ENCODE measurements at places on chromosomes 4 and X.

GRCh38 chr4:179472164-179472563 is 2029.9 kb upstream of the AGA start:
- DNase-seq, result no peak

- no peak for DNase-seq
Measured at GRCh38 chr4:83862471-83862870, 326.6 kb downstream of the GPAT3 start.

DNA sequence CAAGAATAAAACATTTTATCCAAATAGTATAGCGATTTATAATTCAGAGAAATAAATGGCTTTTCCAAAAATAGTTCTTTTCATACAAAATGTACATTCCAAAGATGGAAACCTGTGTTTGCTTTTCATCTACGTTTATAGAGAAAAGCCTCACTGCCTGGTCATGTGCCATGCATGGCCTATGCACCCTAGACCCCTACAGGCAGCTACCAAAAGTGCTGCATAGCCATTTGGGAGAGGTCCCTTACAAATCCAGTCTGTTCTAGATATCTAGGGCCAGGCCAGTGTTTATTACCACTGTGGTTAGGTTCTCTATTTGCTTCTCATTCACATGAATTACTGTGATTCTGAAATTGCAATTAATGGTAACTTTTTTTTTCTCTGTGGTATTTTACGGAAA is 17.2 kb downstream of the HMGB2 start:
- no peak for DNase-seq

DNA sequence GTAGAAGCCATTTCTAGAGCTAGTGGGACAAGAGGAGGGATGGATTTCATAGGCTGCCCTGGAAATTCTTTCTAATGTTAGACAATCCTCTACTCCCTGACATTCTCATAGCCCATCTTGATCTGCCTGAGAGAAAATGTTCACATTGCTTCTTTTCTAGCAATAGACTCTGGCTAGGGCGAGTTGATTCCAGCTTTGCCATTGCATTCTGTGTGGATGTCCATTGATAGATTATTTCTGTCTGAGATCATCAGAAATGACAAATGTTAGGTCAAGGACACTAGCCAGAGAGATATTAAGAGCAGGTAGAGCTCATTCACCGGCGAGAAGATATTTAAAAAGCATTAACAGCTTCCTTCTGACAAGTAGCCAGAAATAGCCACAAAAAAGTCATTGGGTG is 184.7 kb downstream of the LDB2 start:
- no peak for DNase-seq

DNA sequence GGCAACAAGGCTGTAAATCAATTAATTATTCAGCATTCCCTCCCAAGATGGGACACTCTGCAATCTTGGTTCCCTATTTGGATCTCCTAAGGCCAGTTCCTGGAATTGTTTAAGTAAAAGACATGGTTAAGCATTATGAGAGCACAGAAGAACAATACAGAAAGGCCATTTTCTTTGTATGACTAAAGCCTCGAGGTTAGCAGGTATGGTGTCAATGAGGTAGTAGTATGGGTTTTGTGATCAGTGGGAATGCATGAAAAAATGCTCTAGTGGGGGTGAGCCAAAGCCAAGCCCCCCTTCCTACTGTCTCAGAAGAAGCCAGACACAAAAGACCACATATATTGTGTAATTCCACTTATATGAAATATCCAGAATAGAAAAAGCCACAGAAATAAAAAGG is 61.7 kb upstream of the S100G start:
- no peak for DNase-seq

- DNase-seq, result no peak
Measured at GRCh38 chr4:109649872-109650271, 53.4 kb downstream of the CASP6 start.

- no peak for DNase-seq
Measured at GRCh38 chrX:104376937-104377336, 122.2 kb upstream of the ESX1 start.

DNA sequence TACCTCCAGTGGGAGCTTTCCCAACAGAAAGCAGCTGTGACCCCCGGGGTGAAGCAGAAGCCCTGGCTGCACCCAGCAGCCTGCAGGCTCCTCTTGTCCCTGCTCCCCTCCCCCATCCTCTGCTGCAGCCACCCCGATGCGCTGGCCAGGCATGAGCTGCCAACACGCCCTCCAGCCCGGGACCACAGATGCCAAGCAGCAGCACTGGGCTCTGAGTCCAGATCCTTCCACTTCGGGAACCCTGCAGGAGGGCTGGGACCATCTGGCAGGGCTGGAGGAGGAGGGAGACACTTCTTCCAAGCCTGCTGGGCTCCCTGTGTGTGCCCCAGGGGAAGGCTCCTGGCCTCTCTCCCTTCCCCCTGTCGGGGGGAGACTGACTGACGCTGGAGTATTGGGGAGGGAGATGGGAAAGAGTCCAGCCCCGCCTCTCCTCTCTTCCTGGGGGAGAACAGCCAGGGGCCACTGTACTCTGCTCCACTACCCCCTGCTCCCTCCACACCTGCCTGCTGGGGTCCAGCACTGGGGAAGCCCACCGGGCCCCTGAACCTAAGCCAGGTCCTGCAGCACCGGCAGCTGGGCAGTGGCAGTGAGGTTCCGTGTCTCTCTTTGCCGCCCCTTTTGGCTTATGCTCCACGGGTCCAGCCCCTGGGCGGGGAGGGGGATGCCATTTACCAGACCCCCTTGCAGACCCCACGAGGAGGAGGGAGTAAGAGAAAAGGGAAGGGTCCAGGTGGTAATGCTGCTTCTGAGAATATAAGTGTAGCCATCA is 55.7 kb downstream of the PPP2R2C start:
- no peak for DNase-seq

- DNase-seq, result no peak
Measured at GRCh38 chr4:156654410-156654809, 317.2 kb downstream of the PDGFC start.

DNA sequence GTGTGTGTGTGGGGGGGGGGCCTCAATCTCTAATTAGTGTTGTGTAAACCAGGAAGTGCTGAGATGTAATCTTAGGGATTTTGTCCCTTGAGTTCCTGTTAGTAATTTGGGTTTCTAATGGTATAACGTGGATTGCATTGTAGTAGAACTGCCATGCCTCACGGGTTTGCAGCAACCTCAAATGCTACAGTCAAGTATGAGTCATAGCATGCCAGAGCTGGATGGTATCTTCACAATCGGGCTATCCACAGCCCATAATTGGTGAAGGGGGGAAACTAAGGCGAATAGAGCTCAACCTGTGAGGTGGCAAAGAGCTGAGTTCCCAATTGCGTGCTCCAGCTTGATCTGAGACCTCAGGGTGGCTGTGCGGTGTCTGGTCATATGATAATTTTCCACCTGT is 2.2 kb upstream of the FMR1NB start:
- no peak for DNase-seq

GRCh38 chr4:168667921-168668320 is 171.1 kb downstream of the PALLD start:
- DNase-seq, result no peak

GRCh38 chr4:135269125-135269890 is 1067.7 kb upstream of the PABPC4L start:
- no peak for DNase-seq

GRCh38 chr4:167216783-167217182 is 17.5 kb downstream of the SPOCK3 start:
- no peak for DNase-seq

DNA sequence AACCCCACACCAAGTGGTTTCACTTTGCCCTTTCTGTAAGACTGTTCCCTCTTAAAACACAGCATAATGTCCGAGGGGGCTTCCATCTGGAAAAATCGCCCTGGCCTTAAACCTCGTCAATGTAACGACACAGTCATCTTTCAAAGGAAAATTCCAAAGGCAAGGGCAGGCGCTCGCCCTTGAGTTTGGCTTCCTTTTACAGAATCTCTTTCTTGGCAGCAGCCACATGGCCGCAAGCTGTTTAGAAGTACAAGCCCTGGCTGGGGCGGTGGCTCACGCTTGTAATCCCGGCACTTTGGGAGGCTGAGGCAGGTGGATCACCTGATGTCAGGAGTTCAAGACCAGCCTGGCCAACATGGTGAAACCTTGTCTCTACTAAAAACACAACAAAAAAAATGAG is 27.1 kb upstream of the GRPEL1 start:
- no peak for DNase-seq

- DNase-seq, result no peak
Measured at GRCh38 chrX:66914080-66914479, 275.2 kb upstream of the EDA2R start.

- DNase-seq, result no peak
Measured at GRCh38 chrX:122087341-122087740, 1039.9 kb downstream of the GLUD2 start.

- no peak for DNase-seq
Measured at GRCh38 chr4:181030961-181031360, 1212.2 kb upstream of the TENM3 start.

DNA sequence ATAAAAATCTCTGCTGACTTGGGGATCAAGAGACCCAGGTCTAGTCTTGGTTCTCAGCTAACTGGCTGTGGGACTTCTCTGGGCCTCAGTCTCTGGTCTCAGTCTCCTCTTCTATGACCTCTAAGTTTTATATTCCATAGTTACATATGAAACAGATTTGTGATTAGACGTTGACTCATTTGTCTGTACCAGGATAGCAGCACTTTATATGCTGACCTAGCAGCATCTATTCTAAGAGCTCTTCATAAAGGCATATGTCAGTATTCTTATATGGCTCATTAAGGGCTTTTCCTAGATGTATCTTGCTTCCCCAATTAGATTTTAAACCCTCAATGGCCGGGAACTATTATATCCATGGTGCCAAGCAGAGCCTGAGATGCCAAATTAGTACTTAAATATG is 12.7 kb downstream of the GRPR start:
- DNase-seq, result no peak

- no peak for DNase-seq
Measured at GRCh38 chr4:98939438-98939837, 10.5 kb upstream of the EIF4E start.

- DNase-seq, result no peak
Measured at GRCh38 chrX:47579537-47579936, 2.7 kb upstream of the TIMP1 start.

GRCh38 chrX:78754917-78755316 is 7.4 kb downstream of the LPAR4 start:
- DNase-seq, result no peak

- DNase-seq, result no peak
Measured at GRCh38 chr4:1478766-1479355, 72.6 kb upstream of the NKX1-1 start.

DNA sequence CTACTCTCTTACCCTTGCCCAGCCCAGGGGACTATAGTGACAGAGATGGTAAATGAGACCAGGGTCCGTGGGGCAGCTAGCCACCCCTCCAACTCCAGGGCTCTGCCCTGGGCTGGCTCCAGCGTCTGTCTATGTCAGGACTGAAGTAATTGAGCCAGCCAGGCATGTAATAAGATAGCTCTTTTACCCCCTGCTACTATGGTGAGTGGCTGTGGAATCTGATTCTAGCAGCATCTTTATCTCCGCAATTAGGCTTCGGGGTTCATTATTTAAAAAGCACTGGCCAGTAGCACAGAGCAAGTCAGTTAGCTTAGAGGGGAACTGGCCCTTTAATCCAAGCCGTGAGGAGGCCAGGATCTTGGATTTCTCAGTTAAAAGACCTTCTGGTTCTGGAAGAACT is 123.3 kb upstream of the RAI2 start:
- no peak for DNase-seq

DNA sequence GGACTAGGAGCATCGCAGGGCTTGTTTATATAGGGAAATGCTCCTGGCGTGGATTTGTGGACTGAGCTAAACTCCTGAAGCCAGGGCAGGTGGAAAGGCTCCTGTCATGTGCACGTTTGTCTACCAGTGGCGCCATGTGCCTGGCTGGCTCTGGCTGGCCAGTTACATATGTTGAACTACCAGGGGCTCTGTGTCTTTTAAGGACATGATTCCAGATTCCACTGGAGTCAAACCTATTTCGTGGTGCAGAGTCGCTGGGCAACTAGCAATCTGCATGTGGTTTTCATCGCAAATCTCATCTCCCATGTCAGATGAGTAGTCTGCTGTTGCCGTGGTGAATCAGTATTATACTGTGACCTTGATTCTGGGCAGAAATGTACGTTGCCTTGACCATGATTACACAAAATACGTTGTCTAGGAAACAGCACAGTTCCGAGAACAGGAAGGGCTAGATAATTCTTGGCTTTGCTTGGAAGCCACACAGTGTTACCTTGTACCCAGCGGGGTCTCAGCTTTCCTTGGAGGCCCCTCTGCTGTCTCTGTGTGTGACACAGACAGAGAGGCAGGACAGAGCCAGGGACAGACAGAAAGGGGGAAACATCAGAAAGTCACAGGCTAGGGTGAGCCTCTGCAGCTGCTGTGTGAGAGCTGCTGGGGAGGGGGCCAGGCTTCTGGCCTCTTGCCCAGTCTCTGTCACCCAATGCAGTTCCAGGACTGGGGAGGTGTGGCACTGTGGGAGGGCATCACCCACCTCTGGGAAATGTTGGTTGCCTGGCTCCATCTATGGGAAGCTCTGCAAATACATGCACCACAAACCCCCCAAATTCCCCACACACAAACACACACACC is 19.2 kb downstream of the PNMA6E start:
- DNase-seq, result no peak

DNA sequence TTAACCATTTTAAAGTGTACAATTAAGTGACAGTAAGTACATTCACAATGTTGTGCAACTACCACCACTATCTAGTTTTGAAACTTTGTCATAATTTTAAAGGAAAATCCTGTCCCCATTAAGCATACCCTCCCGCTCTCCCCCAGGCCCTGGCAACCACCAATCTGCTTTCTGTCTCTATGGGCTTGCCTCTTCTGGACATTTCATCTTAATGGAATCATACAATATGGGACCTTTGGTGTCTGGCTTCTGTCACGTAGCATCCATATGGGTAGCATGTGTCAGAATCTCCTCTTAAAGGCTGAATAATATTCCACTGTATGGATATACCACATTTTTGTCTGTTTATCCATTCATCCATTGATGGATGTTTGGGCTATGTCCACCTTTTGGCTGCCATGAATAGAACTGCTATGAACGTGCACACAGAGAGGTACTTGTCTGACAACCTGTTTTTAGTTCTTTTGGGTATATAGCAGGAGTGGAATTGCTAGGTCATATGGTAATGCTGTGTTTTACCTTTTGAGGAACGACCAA is 61.5 kb downstream of the ELF4 start:
- DNase-seq, result no peak

- DNase-seq, result no peak
Measured at GRCh38 chr4:173332963-173333657, 1.0 kb downstream of the HMGB2 start.

DNA sequence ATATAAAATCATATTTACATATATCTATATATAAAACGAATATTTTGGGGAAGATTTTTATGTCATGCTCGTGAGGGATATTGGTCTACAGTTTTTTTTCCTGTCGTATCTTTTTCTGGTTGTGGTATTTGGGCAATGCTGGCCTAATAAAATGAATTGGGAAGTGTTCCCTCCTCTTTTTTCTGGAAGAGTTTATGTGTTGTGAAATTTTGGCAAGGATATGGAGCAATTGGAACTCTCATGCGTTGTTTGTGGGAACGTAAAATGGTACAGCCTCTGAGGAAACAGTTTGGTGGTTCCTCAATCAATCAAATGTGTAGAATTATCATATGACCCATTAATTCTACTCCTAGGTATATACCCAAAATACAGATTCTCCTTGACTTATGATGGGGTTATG is 69.8 kb downstream of the ZNF182 start:
- no peak for DNase-seq

All from stimulated activated CD8-positive, alpha-beta memory T cell treated with anti-CD3 and anti-CD28 coated beads, Interleukin-2, amount 100 ng/mL, for 1 hour (primary cell).